ENCODE measurements at places on chromosomes 16 and 17.

DNA sequence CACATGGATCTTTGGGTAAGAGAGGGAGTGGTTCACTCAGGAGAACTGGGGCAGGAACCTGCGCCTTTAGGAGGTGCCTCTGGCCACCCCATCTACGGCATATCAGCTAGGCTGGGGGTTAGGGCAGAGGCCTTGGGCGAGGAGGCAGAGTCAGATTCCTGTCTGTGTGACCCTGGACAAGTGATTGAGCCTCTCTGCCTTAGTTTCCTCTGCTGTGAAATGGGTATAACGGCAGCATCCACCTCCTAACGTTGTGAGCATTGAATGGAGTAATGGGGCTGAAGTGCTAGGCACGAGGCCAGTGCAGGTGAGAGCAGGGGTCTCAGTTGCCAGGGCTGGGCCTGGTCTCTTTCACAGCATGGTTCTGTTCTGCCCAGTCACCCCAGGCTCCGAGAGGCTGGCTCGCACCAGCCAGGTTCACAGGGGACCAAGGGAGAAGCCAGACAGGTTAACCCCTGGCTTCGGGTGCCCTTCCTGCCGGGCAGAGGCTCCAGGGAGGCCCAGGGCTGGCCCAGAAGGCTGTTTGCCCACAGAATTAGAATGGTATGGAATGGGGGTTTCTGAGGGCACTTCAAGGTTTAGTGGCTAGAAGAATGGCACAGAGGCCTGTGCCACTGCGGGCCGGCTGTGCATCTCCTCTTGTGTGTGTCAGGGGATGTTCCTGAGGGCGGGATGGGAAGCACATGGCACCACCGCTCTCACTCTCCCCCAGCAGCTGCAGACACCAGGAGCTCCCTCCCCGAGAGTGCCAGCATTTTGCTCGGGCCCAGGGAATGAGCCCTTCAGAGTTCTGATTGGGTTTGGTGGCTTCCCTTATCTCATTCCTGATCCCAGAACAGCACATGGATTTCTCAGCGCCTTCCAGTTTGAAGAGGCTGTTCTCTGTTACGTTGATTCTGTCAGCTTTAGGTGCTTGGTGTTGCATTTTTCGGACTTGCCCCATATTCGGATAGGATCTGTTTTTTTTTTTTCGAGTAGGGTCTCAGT is 23.8 kb downstream of the UNC13D start:
- DNase-seq = no peak

GRCh38 chr16:85153656-85154091 is 41.4 kb upstream of the CIBAR2 start:
- no peak for DNase-seq

DNA sequence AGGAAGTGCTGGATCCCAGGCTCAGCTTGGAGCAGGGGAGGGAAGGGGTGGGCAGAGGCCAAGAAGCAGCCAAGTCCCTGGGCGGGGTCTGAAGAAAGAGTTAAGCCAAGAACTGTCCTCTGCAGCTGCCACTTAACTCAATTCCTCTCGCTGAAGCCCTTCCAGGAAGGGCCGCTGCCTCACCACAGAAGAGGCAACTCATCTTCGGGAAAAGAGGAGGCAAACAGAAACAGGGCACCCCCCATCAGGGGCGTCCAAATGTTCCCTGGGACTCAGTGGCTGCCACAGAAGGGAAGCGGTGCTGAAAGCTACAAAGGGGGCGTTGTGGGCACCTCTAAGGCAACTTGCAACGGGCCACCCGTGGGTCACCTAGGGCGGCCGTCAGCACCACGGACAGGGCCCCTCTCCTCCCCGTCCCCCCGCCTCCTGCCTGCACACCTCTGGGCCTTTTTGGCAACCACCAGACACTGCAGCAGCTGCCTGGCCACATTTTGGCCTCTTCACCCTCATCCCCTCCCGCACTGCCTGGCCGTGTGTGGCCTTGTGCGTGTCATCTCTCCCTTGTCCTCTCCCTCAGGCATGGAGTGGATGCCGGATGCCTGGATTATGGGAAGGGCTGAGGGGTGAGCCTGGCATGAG is 2.5 kb downstream of the TLCD3B start:
- DNase-seq = no peak

DNA sequence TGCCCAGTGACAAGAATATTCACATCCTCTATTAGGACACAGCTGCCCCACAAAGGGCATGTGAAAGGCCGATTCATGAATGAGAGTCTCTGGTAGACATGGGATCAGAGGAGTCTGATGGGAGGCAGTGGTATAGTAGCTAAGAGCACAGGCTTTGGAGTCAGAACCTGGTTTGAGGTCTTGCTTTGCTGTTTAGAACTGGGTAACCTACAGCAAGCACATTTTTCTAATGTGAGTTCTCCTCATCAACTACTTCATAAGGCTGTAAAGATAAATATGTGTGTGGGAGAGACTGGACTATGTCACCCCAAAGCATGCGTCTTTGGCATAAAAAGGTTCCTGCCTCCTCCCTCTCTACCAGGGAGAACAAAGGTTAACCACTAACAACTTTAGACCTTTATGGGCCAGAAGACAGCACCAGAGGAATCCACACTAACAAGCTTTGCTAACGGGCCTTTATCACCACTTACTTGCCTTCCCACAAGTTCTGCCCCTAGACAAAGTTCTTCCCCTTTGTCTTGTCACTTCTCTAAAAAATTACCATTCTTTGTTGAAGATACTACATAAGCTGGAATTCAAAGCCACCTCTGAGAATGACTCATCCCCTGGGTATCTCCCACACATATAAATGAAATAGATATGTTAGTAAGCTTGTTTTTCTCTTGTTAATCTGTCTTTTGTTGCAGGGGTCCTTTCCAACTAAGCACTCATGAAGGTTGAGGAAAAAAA is 21.1 kb downstream of the CDR2 start:
- no peak for DNase-seq

- no peak for DNase-seq
These were observed 2.6 kb downstream of the WSB1 start for GRCh38 chr17:27296428-27296979.

GRCh38 chr17:74838274-74838673 is 21.4 kb downstream of the GRIN2C start:
- DNase-seq = no peak

- no peak for DNase-seq
These were observed 210.4 kb downstream of the CA10 start for GRCh38 chr17:51948128-51948527.

GRCh38 chr16:57994778-57995177 is 5.7 kb downstream of the ZNF319 start:
- peak; percentile 86 for DNase-seq

- DNase-seq = no peak
These were observed 8.3 kb downstream of the FHOD1 start for GRCh38 chr16:67238806-67239470.

DNA sequence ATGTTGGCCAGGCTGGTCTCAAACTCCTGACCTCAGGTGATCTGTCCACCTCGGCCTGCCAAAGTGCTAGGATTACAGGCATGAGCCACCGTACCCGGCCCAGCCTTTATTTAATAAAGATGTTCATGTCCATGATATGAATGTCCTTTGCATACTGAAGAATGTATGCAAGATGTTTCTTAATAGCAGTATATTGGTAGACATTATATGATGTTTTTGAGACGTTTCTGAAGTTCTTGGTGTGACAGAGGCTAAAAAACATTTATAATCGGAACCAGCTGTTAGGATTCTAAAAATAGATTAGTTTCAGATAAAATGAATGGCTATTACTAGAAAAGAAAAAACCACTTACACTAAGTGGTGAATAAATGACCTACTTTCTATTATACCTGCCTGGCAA is 11.8 kb downstream of the PDZD9 start:
- DNase-seq = no peak

DNA sequence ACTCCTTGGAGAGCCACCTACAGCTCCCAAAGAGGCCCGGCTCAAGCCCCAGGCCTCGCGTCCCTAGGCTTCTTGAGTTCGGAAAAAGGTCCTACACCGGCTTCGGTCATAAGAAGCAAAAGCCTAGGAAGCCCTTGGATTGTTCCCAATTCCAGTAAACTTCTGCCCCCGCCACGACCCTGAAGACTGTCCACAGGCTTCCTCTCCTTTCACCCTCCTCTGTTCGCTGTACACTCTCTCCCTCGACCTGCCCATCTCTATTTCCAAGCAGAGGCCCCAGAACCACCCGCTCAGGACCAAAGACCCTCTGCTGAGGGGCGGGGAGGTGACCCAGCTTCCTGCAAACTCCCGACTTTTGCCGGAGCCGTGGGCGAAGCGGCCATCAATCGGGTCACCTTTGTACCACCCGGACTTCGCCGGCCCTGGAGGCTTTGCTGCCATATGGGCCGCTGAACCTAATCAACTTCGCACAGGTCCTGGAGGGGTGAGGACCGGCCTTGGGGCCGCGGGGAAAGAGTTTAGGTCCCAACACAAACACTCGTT is 2.7 kb downstream of the HOXB2 start:
- no peak for DNase-seq

GRCh38 chr16:503150-504071 is 24.1 kb upstream of the CAPN15 start:
- DNase-seq = no peak

DNA sequence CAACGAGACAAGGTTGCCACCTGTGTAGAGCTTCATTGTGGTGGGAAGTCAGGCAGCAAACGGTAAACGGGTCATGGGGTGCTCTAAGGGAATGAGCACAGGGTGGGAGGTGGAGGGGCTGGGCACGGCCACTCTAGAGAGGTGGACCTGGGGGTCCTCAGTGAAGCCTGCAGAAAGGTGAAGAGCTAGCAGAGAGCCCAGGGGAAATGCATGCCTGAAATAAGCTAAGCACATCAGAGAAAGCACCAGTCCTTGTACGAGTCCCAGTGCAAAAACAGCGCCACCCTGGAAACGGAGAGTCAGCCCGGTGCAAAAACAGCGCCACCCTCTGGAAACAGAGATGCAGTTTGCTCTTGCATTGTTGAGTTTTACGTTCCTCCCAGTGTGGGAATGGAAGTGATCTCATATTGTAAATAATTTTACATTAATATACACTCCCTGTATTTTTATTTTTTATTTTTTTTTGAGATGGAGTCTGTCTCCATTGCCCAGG is 65.0 kb downstream of the TBC1D16 start:
- DNase-seq = no peak

- DNase-seq = no peak
These were observed 147.4 kb downstream of the SEC14L1 start for GRCh38 chr17:77288115-77288619.

DNA sequence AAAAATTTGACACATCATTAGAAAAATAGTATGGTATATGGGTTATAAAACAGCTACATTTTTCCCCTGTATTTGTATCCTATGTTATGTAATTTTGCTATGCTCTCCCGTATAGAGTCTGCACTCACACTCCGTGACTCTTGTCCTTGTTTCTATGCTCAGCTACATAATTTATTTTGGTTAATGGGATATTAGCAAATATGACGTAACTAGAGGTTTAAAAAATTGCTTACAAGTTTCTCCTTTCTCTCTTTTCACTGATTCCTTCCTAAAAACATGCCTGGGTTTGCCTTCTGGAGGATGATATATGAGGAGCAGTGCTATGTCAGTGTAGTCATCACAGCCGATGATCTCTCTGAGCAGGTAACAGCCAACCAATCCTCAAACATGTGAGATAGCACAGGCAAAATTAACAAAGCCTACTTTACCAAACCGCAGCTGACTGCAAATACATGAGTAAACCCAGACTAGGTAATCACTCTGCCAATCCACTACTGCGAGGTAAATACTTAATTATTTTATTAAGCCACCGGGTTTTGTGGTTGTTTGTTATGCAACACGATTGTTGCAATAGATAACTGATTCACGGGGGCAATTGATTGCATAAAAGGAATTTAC is 126.9 kb downstream of the KIF2B start:
- no peak for DNase-seq

- no peak for DNase-seq
These were observed 1.4 kb upstream of the RHOT2 start for GRCh38 chr16:666572-666971.

GRCh38 chr16:19242186-19242585 is 43.3 kb upstream of the CLEC19A start:
- DNase-seq = no peak

DNA sequence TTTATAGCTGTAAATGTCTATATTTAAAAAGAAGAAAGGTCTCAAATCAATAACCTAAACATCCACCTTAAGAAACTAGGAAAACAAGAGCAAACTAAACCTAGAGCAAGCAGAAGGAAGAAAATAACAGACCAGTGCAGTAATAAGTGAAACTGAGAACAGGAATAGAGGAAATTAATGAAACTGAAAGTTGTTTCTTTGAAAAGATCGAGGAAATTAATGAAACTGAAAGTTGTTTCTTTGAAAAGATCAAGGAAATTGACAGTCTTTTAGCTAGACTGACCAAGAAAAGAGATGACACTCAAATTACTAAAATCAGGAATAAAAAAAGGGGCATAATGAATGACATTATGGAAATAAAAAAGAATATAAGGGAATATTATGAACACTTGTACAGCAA is 46.4 kb downstream of the SLFN5 start:
- DNase-seq = no peak

- DNase-seq = no peak
These were observed 807 bp upstream of the HBQ1 start for GRCh38 chr16:179211-180092.

DNA sequence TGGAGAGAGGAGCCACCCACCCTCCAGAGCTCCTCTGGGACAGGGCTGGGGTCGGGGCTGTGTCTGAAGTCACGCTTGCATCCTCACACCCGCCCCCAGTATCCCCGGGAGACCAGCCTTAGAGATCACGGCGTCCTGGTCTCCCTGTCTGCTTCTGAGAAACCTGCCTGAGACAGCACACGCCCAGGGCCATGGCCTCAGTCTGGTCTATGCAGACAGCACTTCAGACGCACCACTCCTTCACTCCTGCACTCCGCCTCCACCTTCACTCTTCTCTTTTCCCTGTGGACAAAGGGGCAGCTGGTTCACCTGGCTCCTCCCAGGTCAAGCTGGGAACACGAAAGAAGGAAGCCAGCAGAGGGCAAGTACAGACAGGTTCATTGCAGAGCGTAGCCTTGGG is 248.0 kb upstream of the GSE1 start:
- no peak for DNase-seq

GRCh38 chr16:58118801-58119508 is 10.2 kb downstream of the CFAP20 start:
- DNase-seq = no peak

GRCh38 chr17:76277300-76278267 is 12.4 kb downstream of the UBALD2 start:
- no peak for DNase-seq
